Pancreas (tissue), 10 donors: ENCODE measurements at places on chromosomes 5 and 9. TPM values are rescaled to one million over a fixed set of nuclear protein-coding genes. Genes with fewer than 3 reads are reported as not detected.
A peak's percentile ranks its signal among the peaks of the same experiment; 100 is the strongest.

DNA sequence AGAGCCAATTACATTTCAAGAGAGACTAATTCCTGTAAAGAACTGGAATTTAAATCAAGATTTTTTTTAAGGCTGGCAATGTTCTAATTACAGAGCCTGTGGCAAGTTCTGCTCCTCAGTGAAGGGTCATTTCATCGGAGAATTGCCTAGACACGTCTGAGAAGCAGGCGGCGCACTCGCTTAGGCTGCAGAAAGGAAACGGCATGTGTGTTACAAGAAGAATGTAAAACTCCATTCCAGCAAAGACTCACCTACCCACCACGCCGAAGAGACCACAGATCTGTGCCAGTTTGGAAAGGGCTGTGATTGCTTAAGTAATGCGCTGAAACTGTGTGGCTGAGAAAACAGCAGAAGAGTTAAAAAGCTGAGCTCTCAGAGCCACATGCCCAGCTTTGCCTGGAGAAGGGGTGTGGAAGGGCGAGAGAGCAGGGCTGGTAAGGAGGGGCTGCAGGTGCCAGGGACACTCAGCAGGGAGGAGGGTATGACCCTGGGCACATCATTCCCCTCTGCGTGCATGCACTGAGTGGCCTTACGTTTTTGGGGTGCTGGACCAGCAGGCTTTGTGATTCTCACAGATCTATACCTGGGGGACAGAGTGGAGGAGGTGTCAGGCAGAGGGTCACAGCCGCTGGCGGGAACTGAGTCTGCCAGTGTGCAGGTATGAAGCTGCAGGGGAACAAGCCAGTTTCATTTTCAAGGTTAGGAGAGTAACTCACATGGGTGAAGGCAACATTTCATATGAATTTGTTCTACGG, 17.8 kb upstream of the SLC25A51 start:
- DNase-seq, result no peak

DNA sequence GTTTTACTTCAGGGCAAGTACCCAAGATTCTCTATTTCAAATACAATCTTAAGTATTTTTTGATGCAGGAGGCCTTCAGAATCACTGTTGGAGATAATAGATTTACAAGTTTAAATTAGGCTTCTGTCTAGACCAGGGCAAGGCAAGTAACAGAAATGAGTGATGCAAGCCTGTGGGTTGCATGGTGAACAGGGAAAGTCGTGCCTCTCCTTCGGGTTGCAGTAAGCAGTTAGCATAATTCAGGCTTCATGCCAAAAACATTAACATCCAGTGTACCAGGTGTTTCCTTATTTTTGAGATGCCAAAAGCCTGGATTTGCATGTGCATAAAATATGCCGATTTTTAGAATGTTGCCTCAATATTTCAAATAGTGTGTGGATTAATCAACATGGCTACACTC, 369.0 kb downstream of the CAAP1 start:
- no peak for DNase-seq

The DAB2IP gene
- 34.1 TPM for total RNA-seq

DNA sequence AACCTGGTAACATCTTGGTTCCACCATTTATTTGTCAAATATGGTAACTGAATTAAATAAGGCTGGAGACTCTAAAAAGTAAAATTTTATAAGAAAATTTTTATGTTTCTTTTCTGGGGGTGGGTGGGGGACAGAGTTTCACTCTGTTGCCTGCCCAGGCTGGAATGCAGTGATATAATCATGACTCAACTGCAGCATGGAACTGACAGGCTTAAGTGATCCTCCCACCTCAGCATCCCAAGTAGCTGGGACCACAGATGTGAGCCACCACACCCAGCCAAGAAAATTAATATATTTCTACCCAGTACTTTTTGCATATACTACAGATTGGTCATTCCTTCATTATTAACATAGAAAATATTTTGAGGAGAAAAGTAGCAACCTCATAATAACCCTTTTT, 216.9 kb downstream of the DEPDC1B start:
- no peak for DNase-seq

The SOX30 gene
- total RNA-seq, result not detected

GRCh38 chr9:75850459-75851200, 39.8 kb upstream of the PCSK5 start:
- no peak for DNase-seq

DNA sequence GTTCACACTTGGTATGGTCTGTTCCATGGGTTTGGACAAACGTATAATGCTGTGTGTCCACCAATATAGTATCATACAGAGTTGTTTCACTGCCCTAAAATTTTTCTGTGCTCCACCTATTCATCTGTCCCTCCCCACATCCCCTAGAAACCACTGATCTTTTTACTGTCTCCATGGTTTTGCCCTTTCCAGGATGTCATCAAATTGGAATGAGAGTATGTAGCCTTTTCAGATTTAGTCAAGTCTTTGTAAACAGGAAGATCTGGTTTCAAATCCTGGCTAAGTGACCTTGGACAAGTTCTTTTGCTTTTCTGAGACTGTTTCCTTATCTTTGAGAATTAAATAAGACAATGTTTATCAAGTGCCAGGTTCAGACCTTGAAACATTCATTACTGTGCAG, 13.2 kb upstream of the LVRN start:
- no peak for DNase-seq

DNA sequence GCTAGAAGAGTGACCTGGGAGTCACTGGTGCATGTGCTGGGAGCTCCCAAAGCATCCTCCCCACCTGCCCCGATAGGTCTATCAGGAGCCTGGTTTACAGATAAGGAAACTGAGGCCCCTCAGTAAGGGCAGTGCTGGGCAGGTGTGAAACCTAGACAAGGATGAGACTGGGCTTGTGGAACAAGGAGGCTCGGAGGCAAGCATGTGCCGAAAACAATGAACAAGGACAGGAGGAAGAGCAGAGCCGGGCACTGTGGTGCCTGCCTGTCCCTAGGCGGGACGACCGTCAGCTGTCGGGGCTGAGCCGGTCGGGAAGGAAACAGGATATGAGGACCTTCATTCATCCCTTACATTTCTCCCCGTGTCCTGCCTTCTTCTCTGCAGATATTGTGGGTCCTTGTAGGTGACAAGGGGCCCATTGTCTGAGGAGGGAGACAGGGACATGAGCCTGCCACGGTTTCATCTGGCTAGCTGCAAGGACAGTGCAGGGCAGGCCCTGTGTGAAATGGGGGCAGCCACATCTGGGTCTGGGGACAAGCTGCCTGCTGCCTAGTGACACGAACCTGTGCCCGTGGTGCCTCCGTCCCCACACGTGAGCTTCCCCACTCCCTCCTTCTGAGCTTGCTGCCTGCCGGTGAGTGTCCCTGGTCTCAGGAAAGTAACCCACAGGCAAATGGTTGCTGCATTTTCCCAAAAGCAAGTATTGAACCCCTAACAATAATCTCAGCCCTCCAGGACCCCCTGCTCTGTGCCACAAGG, 18.6 kb downstream of the FGD3 start:
- DNase-seq, result no peak

DNA sequence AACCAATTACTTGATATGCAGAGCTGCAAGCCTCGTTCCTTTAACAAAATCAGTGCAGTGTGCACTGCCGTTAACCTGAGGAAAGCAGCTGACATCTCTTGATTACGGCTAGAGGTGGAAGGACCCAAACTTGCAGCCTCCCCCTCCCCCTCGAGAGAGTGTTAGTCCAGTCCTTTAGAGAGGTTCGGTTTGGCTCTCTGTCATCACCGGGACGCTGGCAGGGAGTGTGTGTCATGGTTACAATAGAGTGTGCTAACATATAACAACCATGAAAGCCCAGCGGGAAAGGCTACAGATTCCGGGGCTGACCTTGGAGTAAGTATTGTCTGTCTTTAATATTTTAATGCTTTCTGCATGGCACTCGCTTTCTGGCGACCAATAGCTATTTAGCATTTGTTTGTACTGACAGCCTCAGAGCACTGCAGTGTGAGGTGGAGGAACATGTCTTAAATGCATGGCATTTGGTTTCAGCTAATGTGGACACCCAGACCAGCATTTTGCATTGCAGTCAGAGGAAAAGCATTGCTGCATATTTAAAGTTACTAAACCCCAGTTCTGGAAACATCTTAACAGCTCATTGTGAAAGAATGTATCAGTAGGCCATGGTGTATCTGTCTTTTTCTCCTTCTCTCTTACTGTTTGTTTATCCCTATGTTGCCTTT, 237.5 kb downstream of the CD180 start:
- peak; percentile 11 for DNase-seq

The LHX3 gene
- total RNA-seq, result not detected

The COL15A1 gene
- 9.4 TPM for total RNA-seq

- no peak for DNase-seq
Observed at GRCh38 chr5:55623789-55624188, 88.3 kb downstream of the SLC38A9 start.

The HACD4 gene
- total RNA-seq, result 0.13 TPM

DNA sequence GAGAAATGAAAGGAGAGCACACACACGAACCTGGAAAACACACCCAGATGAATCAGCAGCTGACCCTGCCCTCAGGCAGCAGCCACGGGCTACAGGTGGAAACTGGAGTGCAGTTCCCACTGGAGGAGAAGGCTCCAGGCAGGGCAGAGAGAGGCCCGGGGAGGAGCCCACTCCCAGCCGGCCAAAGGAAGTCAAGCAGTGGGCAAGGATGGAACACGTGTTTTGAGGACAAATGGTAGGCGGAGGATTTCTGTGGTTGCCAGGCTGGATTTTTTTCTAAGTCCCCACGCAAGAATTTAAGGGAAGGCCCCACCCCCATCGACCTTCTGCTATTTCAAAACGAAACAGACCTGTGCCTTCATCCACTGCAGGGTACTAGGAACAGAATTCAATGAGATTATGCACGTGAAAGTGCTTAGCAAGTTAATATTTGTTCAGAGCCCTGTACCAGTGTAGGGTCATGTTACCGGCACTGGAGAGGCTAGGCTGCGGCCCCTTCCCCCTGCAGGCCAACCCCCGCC, 6.8 kb downstream of the EPB41L4B start:
- no peak for DNase-seq

DNA sequence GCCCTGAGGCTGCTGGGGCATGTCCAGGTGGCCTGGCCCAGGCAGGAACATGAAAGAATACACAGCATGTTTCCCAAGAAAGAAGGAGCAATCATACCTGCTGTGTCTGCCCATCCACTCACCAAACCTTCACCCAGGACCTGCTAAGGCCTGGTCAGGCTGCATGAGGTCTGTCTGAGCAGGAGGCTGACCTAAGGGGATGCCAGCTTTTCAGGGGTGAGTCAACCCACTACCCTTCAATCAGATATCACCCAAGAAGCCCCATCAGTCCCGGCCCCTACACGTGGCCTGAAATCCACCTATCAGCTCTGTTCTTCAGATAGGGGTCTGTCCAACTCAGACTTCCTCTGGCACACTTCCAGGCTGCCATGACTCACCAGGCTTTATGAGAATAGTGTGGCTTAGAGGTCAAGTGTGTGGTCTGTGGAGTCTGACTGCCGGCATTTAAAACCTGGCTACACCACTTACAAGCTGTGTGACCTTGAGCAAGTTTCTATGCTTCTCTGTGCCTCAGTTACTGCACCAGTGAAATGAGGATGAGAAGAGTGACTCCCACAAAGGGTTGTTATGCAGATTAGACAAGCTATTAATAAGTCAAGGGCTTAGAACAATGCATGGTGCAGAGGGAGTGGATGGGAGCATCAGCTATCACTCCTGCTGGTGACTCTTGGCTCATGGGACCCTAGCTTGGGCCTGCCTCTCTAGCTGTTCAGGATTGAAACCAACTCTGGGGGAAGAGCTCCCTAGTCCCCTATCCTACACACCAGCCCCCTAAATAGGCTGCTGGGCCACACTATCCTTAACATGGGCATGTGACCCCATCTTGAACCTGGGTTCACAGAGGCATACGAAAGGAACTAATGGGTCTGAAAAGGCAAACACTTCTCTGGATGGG, 130.3 kb downstream of the PAX5 start:
- DNase-seq, result peak; percentile 60

- DNase-seq, result no peak
Observed at GRCh38 chr5:130427222-130427955, 523.1 kb downstream of the CHSY3 start.

The CTSL gene
- total RNA-seq, result 50.3 TPM

The GFI1B gene
- not detected for total RNA-seq

The MAST4 gene
- 20.9 TPM for total RNA-seq

DNA sequence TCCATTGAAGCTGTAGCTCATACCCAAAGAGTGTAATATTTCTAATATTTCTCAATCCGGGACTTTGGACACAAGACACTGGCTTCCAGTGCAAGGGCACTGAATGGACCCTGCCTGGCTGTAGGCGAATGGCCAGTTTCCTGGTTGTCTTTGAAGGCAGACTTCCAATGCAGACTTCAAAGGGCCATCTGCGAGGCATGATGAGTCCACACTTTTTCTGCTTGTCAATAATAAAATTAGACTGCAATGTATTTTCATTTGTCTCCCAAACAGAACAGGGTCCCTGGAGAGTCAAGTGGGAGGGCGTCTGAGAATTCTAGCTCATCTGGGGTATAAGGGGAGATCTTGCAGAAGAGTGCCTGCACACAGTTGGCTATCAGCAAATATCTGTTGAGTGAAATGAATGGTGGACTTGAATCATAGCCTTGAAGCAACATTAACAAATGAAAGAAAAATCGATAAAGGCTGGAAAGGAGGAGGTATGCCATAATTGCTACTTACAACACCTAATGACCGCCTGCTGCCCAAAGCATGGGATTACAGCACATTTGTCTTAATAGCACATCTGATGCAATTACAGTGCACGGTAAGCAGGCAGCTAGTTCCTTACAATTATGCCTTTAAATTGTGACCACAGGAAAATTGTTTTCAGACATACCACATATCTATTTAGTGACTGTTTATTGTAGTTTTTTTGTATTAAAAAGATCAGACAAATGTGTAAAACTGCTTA, 137.5 kb downstream of the ARHGEF28 start:
- no peak for DNase-seq

The PTPA gene
- 71.4 TPM for total RNA-seq

- DNase-seq, result peak; percentile 70
Observed at GRCh38 chr5:135705941-135706466, 127.2 kb upstream of the CXCL14 start.

DNA sequence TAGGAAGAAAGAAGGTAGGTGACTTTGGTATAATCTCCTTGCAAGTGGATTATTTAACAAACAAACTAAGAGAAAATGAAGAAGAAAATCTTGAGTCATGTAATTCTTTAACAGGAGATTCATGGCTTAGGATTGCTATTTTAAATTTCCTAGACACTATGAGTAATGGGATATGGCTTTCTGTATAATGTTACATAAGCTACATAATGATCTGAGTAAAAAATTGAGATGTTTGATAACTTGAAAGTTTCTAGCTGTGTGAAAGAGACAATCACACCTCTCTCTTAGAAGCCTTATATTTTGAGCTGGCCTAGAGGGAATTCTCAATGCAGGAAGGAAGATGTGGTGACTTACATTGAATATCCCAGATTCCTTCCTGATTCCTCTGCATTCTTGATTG, 92.5 kb downstream of the CDH9 start:
- no peak for DNase-seq

The CTNND2 gene
- total RNA-seq, result 44.0 TPM

The ECM2 gene
- 3.2 TPM for total RNA-seq
